ENCODE measurements at places on chromosomes 12 and 14. TPM values are rescaled to one million over a fixed set of nuclear protein-coding genes. Genes with fewer than 3 reads are reported as not detected.

- DNase-seq, result no peak
These were observed 66.0 kb downstream of the RIMBP2 start for GRCh38 chr12:130650131-130650530.

GRCh38 chr14:87834594-87834993, 158.4 kb downstream of the GALC start:
- no peak for DNase-seq

DNA sequence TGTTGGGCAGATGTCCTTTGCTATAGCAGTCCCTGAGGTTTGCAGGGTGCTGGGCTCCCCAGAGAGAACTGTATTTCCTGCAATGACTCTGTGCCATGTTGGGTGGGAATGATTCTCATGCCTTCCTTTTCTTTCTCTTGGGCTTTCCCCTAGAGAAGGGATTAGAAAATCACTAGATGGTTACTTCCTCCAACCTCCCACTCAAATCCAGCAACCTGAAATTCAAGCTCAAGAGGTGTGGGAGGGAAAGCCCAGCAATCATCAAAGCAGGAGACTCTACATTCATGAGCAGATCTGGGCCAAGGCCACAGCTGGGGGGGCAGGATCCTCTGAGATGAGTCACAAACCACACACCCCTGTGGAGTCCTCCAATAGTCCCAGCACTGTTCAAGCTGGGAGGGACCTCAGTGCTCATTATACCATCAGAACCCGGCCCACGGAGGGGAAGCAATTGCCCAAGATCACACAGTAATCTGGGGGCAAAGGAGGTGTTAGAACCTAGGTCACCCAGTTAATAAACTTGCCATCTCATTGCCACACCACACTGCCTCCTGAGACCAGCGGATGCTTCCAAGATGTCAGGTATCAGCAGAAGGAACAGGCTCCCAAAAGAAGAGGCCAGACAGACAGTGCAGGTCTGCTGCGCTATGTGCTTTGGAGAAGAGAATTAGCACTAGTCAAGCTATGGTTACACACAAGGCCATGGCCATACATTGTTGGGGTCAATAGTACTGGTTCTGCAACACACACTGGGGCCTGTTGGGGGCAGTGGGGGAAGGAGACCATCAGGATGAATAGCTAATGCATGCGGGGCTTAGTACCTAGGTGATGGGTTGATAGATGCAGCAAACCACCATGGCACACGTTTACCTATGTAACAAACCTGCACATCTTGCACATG, 65.7 kb downstream of the TTC9 start:
- DNase-seq, result no peak

GRCh38 chr14:102219316-102219715, 79.6 kb downstream of the WDR20 start:
- DNase-seq, result no peak

DNA sequence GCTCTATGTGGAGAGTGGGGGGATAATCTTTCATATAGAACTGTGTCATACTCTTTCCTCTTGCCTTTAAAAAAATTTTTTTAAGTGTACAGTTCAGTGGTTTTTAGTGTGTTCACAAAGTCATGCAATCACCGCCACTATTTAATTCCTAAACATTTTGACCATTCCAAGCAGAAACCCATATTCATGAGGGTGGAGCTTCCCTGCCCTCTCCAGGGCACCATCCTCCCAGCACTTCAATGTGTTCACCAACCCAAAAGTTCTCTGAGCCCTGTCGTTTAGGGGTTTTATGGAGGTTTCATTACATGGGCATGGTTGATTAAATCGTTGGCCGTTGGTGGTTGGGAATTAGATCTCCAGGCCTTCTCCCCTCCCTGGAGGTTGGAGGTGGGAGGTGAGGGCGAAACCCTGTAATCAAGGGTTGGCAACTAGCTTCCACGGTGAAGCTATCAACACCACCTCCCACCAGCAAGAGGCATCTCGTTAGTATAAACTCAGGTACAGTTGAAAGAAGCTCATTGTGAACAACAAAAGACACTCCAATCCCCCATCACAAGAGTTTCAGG, 42.8 kb upstream of the WNK1 start:
- DNase-seq, result no peak

- DNase-seq, result no peak
These were observed 12.0 kb upstream of the MDM1 start for GRCh38 chr12:68344126-68344525.

DNA sequence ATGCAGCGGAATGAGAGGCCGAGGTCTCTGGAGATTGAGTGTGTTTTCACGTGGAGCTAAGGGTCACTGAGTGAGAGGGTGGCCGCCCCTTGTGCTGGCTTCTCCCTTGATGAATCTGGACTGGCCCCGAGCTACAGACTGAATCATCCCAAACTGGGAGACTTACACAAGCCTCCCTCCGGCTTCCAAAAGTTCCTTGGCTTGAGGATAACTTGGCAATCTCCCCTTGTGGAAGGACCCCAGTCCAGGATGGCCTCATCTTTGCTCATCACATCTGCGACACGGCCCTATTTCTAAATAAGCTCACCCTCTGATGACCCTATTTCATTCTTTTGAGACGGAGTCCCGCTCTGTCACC, 41.5 kb upstream of the FBRSL1 start:
- no peak for DNase-seq

- no peak for DNase-seq
These were observed 82.9 kb downstream of the SPATA7 start for GRCh38 chr14:88468406-88468805.

DNA sequence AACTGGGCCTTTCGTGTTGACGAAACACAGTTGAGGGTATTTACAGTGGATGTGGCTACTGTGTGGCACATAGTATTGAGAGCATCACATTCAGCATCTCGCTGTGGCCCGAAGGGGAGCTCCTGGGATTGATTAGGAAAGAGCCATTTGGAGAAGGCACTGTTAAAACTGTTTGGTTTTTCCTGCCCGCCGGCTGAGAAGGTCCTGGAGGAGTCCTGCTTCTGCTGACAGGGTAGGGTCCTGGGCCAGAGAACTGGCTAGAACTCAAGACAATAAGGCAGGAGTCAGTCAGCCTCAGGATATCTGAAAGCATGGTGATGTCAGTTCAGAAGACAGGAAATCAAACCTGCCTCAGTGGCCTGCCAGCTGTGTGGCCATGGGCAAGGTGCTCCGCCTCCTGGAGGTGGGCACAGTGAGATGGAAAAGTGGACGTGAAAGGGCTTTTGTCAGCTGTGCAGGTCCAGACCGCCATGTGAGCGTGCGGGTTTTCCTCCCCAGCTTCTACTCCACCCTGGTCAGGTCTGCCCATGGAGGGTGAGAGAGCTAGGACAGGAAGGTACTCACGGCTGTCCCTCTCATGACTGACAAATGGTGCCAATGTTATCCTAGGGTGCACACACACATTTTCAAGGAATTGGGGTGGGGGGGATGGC, 92.3 kb downstream of the NTF3 start:
- no peak for DNase-seq

GRCh38 chr14:25444381-25444780, 394.4 kb upstream of the STXBP6 start:
- no peak for DNase-seq

- no peak for DNase-seq
These were observed at the start of gene CKB for GRCh38 chr14:103522649-103523574. TSS of gene CKB (minus strand) at chr14:103522830. CDS start at chr14:103522493, 337 bp downstream.

GRCh38 chr14:38080696-38081095, 127.0 kb upstream of the SSTR1 start:
- no peak for DNase-seq

GRCh38 chr12:6852651-6853354, 853 bp downstream of the USP5 start:
- no peak for DNase-seq

DNA sequence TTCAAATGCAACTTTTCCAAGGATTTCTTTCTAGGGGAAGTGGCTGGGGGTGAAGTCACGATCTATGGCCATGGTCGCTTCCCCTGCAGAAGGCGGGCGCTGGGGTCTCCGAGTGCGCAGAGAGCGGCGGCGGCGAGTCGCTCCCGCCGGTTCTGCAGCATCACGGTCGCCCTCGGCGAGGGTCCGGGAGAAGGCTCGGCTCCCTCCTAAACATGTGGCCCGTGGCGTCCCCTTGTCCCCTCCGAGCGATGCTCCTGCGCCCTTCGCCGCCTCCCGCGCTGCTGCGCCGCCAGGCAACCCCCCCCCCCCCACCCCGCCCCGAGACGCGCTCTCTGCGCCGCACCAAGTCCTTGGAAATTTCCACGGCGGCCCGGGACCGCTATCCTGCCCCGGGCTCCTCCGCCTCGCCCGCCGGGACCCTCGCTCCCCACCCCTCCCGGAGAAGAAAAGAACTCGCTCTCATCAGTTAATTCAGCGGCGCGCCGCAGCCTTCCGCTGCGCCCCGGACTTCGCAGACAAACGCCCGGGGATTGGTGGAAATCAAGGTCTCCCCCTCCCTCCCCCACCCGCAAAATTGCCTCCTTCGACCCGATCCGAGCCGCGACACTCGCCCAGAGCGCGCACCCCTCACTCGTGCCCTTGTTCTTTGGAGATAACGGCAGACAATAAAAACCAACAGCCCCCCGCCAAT, at the start of gene ST8SIA1:
Gene ST8SIA1 (minus strand): TSS at position 298 of the 691 bp plus-strand sequence. CDS start 475 bp downstream, outside the sequence.
- DNase-seq, result no peak

DNA sequence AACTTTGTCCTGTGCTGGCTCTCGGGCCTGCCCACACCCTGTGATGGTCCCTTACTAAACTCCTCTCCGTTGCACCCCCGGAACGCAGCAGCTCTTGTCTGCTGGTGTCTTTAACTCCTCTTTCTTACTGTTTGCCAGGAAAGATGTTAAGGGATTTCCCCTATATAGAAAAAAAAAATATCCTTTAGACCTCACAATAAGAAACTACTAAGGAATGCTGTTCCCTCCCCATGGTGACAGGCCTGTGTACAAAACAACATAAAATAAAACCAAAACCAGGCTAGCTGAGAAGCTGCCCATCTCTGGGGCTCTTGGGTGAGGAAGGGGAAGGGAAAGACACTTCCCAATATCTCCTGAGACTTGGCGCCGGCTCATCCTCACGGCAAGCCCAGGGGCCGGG, 95.4 kb downstream of the CHGA start:
- no peak for DNase-seq

DNA sequence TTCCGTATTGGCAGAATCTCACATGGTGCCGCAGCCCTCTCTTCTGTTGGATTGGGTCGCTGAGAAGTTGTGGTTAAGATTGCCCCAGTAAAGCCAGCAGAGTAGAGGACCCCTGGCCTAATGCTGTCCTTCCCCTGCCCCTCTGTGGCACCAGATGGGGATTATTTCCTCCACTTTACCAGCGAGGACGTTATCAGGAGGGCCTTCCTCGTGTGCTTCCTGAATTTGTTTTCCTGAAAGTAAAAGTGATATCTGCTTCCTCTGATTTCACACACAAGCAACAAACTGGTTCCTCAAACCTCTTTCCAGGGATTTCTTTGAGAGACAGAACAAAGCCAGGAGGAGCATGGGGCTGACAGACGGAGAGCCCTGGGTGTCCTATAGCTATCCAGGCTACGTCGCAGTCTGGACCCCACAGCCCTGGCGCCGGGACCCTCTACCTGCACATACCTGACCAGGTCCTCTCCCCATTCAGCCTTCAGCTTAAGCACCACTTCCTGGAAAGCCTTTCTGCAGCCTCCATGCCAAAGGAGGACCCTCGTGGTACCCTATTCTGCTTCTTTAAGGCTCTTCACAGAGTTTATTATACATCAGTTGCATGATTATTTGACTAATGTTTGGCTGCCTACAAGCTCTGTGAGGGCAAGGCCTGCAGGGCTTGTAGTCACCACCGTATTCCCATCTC, 314.8 kb upstream of the FKBP4 start:
- no peak for DNase-seq

DNA sequence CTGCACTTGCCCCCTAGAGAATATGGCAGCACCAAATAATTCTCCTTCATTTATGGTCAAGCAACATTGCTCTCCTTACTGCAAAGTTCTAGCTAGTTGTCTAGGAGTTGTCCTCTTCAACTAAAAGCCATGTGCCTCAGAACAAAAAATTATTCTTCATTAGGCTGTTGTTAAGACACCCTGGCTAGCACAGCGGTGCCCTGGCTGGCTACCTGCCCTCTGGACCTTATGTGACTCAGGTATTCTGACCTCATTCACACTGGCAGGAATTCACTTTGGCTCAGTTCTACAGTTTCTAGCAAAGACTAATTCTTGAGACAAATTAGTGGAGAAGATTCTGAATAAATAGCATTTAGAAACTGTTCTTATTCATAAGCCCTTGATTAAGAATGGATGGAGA, 224.4 kb upstream of the KRR1 start:
- DNase-seq, result no peak

- no peak for DNase-seq
These were observed 414.8 kb upstream of the MGAT4C start for GRCh38 chr12:86670986-86671385.

DNA sequence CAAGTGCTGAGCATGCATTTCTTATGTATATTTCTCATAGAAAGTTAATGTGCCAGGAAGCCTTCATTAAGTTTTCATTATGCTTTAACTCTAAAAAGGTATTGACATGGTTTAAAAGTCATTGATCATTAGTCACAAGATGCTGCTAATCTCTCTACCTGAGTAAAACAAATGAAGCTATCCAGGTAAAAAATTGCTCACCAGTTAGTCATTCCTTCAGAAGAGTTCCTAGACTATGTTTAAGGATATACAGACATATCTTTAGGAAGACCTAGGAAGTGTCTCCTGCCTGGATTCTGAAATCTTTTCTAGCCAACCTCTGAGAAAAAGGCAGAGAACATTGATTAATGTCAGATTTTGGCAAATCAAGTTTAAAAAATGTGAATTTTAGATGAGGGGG, 274.2 kb downstream of the PDZRN4 start:
- DNase-seq, result no peak

GRCh38 chr14:72590577-72590976, 303.3 kb downstream of the DPF3 start:
- no peak for DNase-seq

- peak; percentile 33 for DNase-seq
These were observed 33.7 kb downstream of the PAH start for GRCh38 chr12:102883204-102883799.

DNA sequence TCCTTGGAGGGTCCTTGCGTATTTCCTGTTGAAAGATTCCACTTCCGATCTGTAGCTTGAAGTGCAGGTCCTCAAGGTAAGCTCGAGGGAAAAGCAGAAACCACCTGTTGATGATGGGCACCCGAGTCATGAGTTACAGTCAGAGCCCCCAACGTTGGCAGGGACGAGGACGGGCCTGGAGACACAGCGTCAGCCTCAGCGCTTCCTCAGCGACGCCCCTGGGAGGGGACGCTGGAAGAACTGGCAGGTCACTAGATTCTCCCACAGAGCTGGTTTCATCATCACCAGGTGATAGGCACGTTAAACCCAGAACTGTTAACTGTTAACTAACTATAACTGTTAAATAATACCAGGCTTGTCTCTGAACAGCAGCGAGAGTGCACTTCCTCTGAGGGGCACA, 101.8 kb downstream of the TNFAIP2 start:
- DNase-seq, result no peak

The GTF2A1 gene
- 40.9 TPM for total RNA-seq

The KLHDC1 gene
- total RNA-seq, result 5.7 TPM

The PSME1 gene
- 449 TPM for total RNA-seq

The CISTR gene
- total RNA-seq, result not detected

The ZBTB39 gene
- total RNA-seq, result 12.6 TPM

The OTOGL gene
- not detected for total RNA-seq

The LGALS3 gene
- 221 TPM for total RNA-seq

The SRGAP1 gene
- 1.1 TPM for total RNA-seq

The TSPAN19 gene
- total RNA-seq, result not detected

The ISCU gene
- total RNA-seq, result 114 TPM

The PPP4R4 gene
- total RNA-seq, result not detected

The IL23A gene
- 5.6 TPM for total RNA-seq

The TAS2R30 gene
- 3.4 TPM for total RNA-seq

The GDF3 gene
- not detected for total RNA-seq

The NOS1 gene
- not detected for total RNA-seq

The PPM1H gene
- not detected for total RNA-seq

The FANCM gene
- 13.4 TPM for total RNA-seq

Measured in activated B cell treated with CpG ODN at 0.5 μM for 24 hours (primary cell).